ENCODE measurements at places on chromosomes 4 and X. TPM values are rescaled to one million over a fixed set of nuclear protein-coding genes. Genes with fewer than 3 reads are reported as not detected.

- no peak for DNase-seq
Measured at GRCh38 chr4:160835789-160836188, 1328.0 kb downstream of the FSTL5 start.

Gene ETDC
- not detected for polyA plus RNA-seq

DNA sequence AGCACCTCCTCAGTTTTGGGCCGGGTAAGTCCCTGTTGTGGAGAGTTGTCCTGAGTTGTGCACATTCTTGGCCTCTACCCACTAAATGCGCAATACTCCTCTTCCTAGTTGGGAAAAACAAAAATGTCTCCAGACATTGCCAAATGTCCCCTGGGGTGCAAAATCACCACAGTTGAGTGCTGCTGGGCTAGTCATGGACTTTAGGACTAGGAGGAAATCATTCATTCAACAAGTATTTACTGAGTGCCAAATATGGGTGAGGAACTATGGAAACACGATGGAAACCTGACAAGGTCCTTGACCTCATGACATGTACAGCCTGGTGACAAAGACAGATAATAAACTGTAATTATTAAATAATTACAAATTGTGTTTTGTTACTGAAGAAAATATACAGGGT is 71.6 kb downstream of the STX18 start:
- DNase-seq: no peak

Gene AVPR2
- 1.1 TPM for polyA plus RNA-seq

Gene PRRG3
- polyA plus RNA-seq: 28.6 TPM

All from forelimb muscle (tissue), 1 donor.